ENCODE measurements at places on chromosomes 4 and X.
A peak's percentile ranks its signal among the peaks of the same experiment; 100 is the strongest.

- DNase-seq, result peak; percentile 1
Measured at GRCh38 chrX:114272096-114272686, 311.7 kb upstream of the HTR2C start.

DNA sequence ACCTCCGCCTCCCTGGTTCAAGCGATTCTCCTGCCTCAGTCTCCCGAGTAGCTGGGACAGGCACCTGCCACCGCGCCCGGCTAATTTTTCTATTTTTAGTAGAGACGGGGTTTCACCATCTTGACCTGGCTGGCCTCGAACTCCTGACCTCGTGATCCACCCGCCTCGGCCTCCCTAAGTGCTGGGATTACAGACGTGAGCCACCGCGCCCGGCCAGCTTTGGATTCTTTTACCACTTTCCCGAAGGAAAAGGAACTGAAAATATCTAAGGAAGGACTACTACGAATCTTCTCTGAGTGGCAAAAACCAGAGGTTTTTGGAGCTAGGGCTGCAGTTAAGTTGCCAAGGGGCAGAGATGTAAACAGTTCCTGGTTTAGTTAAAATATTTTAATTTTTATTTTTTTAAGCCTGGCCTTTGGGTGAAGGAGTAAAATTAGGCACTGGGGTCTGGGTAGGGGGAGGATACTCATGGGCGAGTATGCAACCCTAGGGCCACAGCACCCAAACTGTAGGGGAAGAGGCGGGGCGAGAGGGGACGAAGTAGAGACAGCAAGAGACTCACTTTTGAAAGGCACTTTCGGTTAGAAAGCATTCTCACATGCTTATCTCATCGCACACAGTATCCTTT lies 525 bp upstream of the CISD2 start:
- no peak for DNase-seq

- no peak for DNase-seq
Measured at GRCh38 chr4:56066493-56066892, 117.7 kb downstream of the CEP135 start.

DNA sequence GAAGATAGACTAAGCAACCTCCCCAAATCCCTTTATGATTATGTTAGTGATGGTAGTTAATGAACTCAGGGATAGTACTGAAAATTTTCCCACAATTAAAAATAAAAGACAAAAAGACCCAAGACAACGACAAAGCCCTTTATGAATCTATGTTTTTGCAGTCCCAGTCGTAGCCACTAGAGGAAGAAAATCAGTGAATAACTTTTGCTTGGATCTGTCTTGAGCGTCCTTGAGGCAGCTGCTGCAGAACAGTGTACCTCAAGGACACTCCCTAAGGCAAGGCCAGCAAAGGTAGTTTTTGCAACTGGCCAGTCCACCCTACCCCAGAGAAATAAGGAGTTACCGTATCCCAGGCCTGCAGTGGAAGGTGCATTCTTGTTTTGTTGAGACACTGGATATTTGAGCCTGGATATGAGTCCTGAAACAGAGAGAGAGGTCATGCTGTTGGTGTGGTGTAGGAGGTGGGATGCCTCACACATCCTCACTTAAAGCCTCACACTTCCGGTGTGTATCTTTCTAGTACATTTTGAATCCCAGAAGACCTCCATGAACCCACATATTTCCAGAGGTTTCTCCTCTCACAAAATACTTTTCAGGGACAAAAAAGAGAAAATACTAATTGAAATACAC lies 8.7 kb upstream of the TIMM8A start:
- DNase-seq, result no peak

GRCh38 chr4:138104284-138104680 lies 137.9 kb downstream of the SLC7A11 start:
- no peak for DNase-seq

DNA sequence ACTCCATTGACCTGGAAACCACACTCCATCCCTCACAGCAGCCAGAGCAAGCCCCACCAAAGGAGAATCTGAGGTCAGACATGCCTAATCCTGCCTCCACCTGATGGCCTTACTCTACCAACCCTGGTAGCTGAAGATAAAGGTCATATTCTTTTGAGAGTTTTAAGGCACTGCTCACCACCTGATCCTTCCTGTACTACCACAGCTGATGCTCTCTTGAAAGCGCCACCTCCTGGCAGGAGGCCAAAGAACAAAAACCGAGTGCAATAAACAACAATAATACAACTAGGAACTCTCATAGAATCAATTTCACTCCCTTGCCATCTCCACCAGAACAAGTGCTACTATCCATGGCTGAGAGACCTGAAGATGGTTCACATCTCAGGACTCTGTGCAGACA lies 301.6 kb downstream of the NAF1 start:
- DNase-seq, result no peak

GRCh38 chr4:10173754-10174749 lies 57.5 kb upstream of the WDR1 start:
- no peak for DNase-seq

DNA sequence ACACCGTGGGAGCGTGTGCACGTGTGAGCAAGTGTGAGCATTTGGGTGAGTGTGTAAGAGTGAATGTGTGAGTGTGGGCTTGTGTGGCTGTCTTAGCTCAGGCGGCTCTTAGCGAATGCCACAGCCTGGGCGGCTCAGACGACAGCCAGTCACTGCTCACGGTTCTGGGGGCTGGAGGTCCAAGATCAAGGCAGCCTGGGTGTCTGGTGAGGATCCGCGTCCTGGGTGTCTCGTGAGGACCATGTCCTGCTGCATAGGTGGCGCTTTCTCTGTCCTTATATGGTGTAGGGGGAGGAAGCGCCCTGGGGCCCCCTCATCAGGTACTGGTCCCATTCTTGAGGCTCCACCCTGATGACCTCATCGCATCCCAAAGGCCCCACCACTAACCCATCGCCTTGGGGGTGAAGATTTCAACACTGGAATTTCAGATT lies 4.5 kb downstream of the DOK7 start:
- DNase-seq, result no peak

DNA sequence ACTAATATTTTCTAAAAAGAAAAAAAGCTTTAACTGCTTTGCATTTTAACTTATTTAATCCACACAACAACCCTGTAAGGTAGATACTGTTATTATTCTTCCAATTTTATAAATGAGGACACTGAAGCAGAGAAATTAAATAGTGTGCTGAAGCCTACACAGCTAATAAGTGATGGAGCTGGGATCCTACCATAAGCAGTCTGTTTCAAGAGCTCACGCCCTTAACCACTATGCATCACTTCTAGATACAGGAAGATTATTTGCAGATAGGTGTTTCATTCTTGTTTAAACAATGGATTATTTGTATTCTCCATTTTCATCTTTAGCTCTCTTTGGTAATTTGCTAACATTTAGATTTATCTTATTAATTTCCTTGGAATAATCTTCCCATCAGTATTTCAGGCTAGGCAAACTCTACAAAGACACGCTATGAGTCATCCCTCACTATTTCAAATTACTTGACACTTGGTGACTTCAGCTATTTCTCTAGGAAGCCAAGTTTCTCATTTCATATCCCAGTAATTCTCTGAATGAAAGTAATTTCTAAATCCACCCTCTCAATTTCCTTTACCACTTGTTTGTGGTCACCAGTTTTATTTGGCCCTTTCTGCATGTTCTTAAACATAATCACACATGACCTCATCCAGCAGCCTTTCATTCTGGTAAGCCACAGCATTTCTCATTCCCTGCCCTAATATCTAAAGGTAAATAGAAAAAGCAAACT lies 67.3 kb downstream of the ASB9 start:
- no peak for DNase-seq

GRCh38 chr4:175773566-175773965 lies 38.5 kb downstream of the GPM6A start:
- no peak for DNase-seq

Data from HuH-7.5 (cell line).